ENCODE measurements at places on chromosomes 6 and 20.

DNA sequence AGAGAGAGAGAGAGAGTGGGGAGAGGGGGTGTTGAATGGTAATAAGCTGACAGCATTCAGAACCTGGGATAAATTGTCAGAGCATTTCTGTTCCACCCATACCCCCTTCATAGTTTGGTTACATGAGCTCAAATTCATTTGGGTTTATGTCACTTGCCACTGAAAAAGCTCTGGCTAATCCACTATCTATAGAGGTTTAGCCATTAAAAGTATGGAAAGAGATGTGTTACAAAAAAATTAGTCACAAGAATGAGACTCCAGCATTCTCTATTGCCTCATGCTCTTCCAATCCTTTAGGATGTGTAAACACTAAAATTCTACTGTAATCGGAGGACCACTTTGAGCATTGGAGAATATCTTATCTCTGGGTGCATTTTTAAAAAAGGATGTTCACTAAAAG is 297.6 kb upstream of the TCF21 start:
- H3K27ac ChIP-seq, result no peak overlapping the region
- no peaks in the 10 kb centered on the region for H3K36me3 ChIP-seq
- H3K4me3 ChIP-seq, result no peak overlapping the region
- H3K4me1 ChIP-seq, result no peaks in the 10 kb centered on the region
- no peaks in the 10 kb centered on the region for H3K27me3 ChIP-seq

GRCh38 chr6:85004361-85004995 is 240.1 kb upstream of the TBX18 start:
- H3K4me3 ChIP-seq, result no peak overlapping the region
- H3K4me1 ChIP-seq, result peaks cover 1% of the 10 kb centered on the region
- no peak overlapping the region for H3K27ac ChIP-seq

DNA sequence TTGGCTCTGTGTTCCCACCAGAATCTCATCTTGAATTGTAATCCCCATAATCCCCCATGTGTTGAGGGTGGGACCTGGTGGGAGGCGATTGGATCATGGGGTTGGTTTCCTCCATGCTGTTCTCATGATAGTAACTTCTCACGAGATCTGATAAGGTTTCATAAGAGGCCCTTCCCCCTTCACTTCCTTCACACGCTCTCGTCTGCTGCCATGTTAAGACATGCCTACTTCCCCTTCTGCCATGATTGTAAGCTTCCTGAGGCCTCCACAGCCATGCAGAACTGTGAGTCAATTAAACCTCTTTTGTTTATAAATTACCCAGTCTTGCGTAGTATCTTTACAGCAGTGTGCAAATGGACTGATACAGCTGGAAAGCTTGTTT is 90.0 kb downstream of the ELOVL5 start:
- H3K27ac ChIP-seq, result no peak overlapping the region
- H3K4me3 ChIP-seq, result no peak overlapping the region

DNA sequence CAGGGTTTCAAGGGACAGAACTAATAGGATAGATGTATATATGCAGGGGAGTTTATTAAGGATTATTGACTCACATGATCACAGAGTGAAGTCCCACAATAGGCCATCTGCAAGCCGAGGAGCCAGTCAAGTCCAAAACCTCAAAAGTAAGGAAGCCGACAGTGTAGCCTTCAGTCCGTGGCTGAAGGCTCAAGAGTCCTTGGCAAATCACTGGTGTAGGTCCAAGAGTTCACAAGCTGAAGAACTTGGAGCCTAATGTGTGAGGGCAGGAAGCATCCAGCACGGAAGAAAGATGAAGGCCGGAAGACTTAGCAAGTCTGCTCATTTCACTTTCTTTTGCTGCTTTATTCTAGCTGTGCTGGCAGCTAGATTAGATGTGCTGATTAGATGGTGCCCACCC is 128.0 kb downstream of the TNFRSF21 start:
- DNase-seq, result no peak
- H3K4me1 ChIP-seq, result no peaks in the 10 kb centered on the region
- H3K4me3 ChIP-seq, result no peak overlapping the region
- no peak overlapping the region for H3K27ac ChIP-seq

- H3K27ac ChIP-seq, result no peak overlapping the region
- H3K4me1 ChIP-seq, result no peaks in the 10 kb centered on the region
- no peaks in the 10 kb centered on the region for H3K36me3 ChIP-seq
- no peak overlapping the region for H3K4me3 ChIP-seq
These were observed 82.9 kb downstream of the ADGRG6 start for GRCh38 chr6:142384519-142385254.

GRCh38 chr6:110528930-110529325 is 52.5 kb upstream of the SLC22A16 start:
- no peaks in the 10 kb centered on the region for H3K4me1 ChIP-seq
- no peaks in the 10 kb centered on the region for H3K36me3 ChIP-seq
- peak; percentile 33 for DNase-seq
- no peaks in the 10 kb centered on the region for H3K27me3 ChIP-seq

GRCh38 chr6:140182821-140183220 is 808.4 kb upstream of the CITED2 start:
- no peak overlapping the region for H3K27ac ChIP-seq
- no peaks in the 10 kb centered on the region for H3K4me1 ChIP-seq
- no peaks in the 10 kb centered on the region for H3K27me3 ChIP-seq
- no peaks in the 10 kb centered on the region for H3K36me3 ChIP-seq

DNA sequence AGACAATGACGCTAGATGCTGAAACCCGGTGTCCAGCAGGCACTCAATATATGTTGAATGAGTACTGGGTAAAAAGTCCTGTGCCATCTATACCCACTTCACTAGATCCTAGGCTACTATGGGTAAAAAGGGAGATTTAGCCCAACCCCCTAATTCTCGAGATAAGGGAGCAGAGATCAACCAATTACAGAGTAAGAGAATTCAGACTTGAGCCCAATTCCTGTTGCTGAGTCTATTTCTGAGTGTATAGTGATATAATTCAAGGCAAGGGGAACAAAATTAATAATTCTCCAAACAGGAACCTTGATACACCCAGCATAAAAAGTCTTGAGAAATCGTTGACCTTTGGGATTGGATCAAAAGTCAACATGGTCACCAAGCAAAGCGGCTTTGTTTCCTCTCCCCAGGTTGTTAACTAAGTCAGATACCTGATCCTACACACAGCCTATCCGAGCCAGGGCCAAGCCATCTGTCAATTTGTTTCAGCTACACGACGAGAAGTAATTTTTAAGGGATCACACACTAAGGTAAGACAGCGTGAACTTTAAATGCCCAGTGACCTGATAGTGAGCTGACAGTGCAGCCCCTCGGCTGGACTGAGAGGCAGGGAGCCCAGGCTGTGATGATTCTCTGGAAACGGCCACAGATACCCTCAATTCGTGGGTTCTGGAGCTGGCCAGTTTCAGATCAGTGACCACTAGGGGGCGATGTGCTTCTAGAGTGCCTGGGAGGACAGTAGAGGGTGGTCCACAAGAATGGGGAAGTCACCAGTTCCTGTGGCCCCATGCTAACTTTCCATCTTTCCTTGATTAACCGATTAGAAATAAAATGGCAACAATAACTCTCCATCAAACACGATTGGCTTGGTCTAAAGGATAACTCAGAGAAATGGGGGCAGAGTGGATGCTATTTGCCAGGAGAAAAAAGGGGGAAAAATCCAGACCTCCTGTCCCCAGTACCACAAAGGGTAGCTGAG is 46.2 kb downstream of the SLC22A23 start:
- no peak overlapping the region for H3K4me3 ChIP-seq
- no peak overlapping the region for H3K27ac ChIP-seq
- H3K36me3 ChIP-seq, result no peaks in the 10 kb centered on the region
- H3K27me3 ChIP-seq, result no peaks in the 10 kb centered on the region
- H3K4me1 ChIP-seq, result peaks cover 19% of the 10 kb centered on the region
- DNase-seq, result no peak

GRCh38 chr6:170464524-170464979 is 88.6 kb downstream of the PSMB1 start:
- no peaks in the 10 kb centered on the region for H3K27me3 ChIP-seq
- H3K4me1 ChIP-seq, result no peaks in the 10 kb centered on the region
- H3K4me3 ChIP-seq, result no peak overlapping the region
- no peaks in the 10 kb centered on the region for H3K36me3 ChIP-seq
- H3K27ac ChIP-seq, result no peak overlapping the region

GRCh38 chr20:18692447-18692846 is 104.6 kb downstream of the DTD1 start:
- H3K27me3 ChIP-seq, result no peaks in the 10 kb centered on the region
- H3K4me3 ChIP-seq, result no peak overlapping the region
- H3K27ac ChIP-seq, result no peak overlapping the region
- DNase-seq, result no peak

DNA sequence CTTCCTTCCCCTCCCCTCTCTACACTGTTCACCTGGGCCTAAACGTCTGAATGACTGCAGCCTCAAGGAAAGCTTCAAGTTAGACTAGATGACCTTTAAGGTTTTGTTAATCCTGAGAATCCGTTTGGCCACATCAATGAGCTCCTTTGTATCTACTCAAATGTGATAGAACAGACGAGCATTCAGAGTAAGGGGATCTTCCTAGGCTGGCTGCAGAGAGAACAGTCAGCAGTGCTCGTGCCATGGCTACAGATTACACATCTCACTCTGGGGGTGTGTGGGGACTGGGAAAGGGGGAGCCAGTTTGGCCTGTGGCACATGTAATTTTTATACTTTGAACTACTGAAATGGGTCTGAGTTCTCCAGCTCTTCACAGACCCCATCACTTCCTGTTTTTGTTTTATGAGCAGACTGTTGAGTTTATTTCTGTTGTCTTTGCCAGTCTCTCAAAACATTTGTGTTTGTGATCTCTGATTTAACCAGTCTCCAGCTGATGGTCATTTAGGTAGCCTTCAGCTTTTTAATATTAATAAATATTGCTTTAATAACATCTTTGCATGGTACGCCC is 50.9 kb downstream of the KCNS1 start:
- H3K36me3 ChIP-seq, result no peaks in the 10 kb centered on the region
- no peak for DNase-seq
- H3K27me3 ChIP-seq, result no peaks in the 10 kb centered on the region
- no peaks in the 10 kb centered on the region for H3K4me1 ChIP-seq

GRCh38 chr6:147447835-147448611 is 60.5 kb upstream of the SAMD5 start:
- H3K27me3 ChIP-seq, result peaks cover 8% of the 10 kb centered on the region
- DNase-seq, result peak; percentile 74
- peak overlapping the region; percentile 37 for H3K4me3 ChIP-seq
- H3K36me3 ChIP-seq, result no peaks in the 10 kb centered on the region

DNA sequence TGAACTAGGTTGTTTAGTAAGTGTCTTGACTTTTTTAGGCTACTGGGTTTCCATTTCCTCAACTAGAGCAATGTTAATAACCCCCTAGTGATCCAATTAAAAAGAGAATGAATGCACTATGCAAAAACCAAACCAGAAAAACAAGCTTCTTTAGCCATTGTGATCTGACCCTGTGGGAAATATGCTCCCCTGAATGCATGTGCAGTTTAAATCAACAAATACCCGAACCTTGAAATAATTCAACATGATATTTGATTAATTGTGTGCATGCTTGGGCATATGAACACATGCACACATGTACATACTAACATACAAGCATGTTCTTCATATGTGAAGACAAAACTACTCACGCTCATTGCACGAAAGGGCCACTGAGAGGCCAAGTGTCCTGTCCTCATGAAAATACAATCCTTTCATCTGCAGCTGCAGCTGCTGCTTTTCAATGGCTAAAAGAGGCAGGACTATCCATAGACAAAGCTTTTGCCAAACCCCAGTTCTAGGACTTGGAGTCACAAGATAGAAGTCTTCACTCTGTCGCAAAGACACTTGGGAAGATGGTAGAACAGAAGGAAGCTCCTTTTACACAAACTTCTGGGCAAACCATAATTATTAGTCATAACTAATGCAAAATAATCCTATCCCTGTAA is 207.1 kb upstream of the POU3F2 start:
- no peak for DNase-seq
- no peak overlapping the region for H3K4me3 ChIP-seq
- H3K27me3 ChIP-seq, result no peaks in the 10 kb centered on the region
- no peaks in the 10 kb centered on the region for H3K36me3 ChIP-seq
- H3K27ac ChIP-seq, result no peak overlapping the region

GRCh38 chr6:16596616-16597331 is 164.5 kb downstream of the ATXN1 start:
- H3K4me3 ChIP-seq, result no peak overlapping the region
- no peaks in the 10 kb centered on the region for H3K27me3 ChIP-seq
- H3K27ac ChIP-seq, result no peak overlapping the region
- H3K36me3 ChIP-seq, result no peaks in the 10 kb centered on the region

DNA sequence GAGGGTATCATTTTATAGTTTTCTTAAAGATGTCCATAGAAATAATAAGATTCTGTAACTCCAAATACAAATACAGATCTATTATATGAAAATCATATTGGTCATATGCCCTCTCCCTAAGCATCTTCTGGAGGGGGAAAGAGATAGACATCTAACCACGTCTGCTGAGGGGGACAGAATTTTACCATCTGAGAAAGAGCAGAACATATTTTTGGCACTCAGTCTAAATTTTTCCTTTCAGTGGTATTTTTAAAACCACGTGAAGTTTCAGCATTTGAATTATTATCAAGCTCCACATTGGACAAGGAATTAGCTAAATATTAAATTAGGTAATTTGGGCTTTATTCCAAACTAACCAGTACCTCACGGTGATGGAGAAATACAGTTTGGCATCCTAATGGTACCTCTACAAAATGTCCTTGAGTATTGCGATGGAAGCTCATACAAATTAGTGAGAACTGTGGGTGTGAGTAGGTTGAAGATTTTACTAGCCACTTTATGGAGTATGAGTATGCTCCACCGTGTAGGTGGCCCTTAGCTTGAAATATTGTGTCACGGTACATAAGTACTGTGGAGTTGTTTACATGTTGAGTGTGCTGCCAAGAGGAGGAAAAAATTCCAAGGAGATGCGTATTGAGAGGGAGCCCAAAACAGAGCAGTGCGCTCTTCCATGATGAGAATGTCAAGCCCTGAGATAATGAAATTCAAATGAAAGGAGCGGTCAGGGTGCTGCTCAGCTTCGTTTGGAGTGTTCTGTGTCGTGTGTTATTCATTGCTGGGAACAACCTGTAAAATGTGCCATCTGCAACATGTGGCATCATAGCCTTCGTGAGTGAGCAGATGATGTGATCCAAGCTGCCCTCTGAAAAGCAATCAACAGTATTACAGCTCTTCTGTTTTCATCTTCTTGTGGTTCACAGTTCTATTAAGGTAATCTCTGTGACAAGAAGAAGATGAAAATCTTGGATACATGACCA is 48.4 kb upstream of the PHACTR2 start:
- no peak for DNase-seq
- no peaks in the 10 kb centered on the region for H3K36me3 ChIP-seq
- H3K4me3 ChIP-seq, result no peak overlapping the region
- no peak overlapping the region for H3K27ac ChIP-seq

DNA sequence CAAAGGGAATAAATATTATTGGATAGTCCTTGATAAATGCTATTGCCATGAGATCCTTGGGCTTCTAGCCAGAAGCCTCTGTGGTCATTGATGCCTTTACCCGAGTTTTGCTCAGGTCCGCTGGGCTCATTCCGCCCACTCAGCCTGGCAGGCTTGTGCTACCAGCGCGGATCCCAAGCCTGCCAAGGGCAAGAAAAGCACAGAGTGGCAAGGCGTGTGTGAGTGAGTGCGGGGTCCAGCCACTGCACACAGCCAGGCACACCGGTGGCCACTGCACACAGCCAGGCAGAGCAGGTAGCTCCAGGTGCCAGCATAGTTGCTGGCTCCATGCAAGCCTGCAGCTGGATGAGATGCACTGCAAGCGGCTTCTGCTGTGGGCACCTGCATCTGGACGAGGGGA is 38.7 kb downstream of the STK38 start:
- no peak overlapping the region for H3K27ac ChIP-seq
- DNase-seq, result no peak
- H3K4me3 ChIP-seq, result no peak overlapping the region
- peaks cover 22% of the 10 kb centered on the region for H3K36me3 ChIP-seq
